ENCODE measurements at places on chromosomes 4 and X.

DNA sequence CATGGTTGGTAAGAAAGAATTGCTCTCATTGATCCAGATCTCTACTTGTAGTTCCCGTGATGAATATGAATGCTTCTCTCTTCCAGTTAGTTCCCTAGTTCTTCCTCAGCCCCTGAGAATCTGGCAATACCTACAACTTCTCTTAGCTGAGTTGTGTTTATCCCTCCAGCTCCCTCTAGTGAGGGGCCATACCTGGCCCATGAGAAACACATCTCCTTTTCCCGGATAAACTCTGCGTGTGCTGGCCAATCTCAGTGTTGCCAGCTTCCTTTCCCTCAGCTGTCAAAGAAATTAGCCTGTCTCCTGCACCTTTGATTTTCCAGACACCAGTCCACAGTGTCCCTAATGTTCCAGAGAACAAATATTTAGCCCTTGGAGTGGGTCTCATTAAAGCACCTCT is 5.7 kb downstream of the CBLL2 start:
- DNase-seq = no peak

DNA sequence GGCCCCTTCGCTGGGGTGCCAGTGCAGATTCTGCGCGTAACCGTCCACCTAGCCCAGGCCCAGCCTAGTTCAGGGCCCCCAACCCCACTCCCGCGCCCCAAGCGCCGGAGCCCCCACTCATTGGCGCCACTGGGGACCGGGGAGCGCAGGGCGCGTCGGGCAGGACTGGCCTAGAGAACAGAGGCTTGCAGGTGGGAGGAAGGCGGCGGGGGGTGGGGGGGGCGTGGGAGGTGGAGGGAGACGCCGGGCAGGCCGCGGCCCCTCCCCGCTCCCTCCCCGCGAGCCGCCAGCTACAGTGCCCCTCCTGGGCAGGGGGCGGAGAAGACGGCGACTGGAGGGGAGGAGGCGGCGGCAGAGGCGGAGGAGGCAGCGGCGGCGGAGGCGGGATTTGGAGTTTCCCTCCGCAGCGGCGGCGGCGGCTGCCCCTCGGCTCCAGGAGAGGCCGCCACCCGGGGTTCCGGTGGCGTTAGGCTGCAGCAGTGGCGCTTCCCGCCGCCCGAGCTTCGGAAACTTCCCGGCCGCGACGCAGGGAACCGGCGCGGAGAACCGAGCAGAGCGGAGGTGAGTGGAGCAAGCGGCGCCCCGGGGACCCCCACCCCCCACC is 4.8 kb upstream of the DUSP9 start:
- no peak for DNase-seq

- DNase-seq = no peak
Observed at GRCh38 chr4:47213971-47214370, 182.6 kb downstream of the GABRB1 start.

DNA sequence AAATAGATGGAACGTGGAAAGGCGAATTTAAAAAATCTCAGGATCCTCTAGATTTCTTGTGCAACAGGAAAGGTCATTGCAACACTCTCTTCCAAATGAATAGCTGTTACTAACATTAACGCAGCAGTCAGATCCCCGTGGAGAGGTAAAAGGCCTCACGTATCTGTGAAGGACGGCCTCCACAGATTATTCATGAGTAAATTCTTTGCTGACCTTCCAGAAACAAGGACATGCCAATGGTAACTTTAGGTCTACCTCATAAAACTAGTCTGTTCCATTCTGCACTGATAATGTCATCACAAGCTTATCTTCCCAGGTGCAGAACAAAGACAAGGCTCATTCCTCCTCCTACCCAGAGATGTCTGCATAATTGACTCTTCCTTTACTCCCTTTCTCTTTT is 16.1 kb upstream of the REPS2 start:
- DNase-seq = no peak

GRCh38 chrX:77572322-77572721 is 125.1 kb downstream of the FGF16 start:
- no peak for DNase-seq

GRCh38 chr4:57672846-57673433 is 562.8 kb upstream of the IGFBP7 start:
- no peak for DNase-seq

DNA sequence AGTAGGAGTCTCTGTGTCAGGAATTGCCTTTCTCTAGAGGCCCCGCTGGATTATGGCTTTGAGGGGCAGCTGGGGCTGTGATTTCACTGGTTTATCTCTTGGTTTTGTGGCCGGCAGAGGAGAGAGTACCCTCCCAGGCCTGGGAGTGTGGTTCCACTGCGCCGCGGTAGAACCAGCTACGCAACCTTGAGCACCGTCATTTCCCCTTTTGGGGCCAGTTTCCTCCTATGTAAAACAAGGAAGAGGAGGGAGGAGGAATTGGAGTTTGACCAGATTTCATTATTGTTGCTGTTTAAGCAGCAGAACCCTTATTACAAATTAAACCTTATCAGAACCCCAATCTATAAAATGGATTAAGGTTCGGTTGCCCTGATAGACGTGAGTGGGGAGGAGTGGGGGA is 4.4 kb downstream of the SOX3 start:
- DNase-seq = no peak

DNA sequence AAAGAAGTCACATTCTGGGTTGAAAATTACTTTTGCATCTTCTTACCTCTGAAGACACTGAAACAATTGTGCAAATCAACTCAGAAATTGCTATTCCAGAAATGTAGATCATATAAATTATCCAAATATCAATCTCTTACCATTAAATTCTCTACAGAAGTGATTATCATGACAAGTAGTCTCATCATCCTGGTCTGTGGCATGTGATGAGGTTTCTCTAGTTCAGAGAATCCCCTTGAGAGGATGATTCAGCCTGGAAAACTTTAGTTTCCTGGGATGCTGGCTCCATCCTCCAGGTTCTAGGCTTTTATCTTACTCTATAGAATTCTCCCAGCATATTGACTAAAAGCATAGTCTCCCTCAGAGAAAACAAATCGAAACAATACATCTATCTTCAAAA is 76.2 kb upstream of the S100G start:
- no peak for DNase-seq

GRCh38 chr4:140266958-140267568 is 106.4 kb upstream of the SCOC start:
- no peak for DNase-seq

- DNase-seq = no peak
Observed at GRCh38 chrX:77436271-77436670, 10.9 kb upstream of the FGF16 start.

GRCh38 chrX:264634-265455 is 16.3 kb upstream of the PLCXD1 start:
- DNase-seq = no peak

- no peak for DNase-seq
Observed at GRCh38 chrX:20221902-20222301, 44.8 kb downstream of the RPS6KA3 start.

- DNase-seq = no peak
Observed at GRCh38 chr4:127071443-127071842, 561.3 kb upstream of the INTU start.

- no peak for DNase-seq
Observed at GRCh38 chr4:145736241-145736831, 56.4 kb downstream of the C4orf51 start.

- DNase-seq = no peak
Observed at GRCh38 chrX:107171369-107172102, 34.7 kb downstream of the NUP62CL start.

- no peak for DNase-seq
Observed at GRCh38 chrX:135572436-135572835, 52.0 kb downstream of the INTS6L start.

GRCh38 chr4:109291707-109292238 is 10.7 kb downstream of the COL25A1 start:
- DNase-seq = no peak

GRCh38 chrX:72346302-72346949 is 40.7 kb upstream of the CITED1 start:
- no peak for DNase-seq

DNA sequence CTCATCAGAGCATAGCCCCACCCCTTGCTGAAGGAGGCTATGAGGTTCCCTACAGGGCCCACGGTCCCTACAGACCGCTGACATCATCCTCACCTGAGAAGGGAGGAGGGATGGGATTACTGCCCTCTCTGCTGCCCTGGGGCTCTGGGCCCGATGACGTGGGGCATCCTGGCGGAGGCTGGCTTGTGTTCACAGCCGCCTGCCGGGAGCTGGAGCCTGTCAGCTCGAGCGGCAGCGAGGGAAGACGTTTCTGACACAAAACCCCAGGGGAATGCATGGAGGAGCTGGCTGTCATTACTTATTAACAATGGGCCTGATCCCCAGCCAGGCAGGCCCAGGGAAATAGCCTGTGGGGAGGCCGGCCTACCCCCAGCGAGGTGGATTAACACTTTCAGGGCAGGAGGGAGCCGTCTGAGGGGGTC is 106.6 kb upstream of the ATP6AP2 start:
- no peak for DNase-seq

- no peak for DNase-seq
Observed at GRCh38 chr4:180610324-180610723, 1632.9 kb upstream of the TENM3 start.

GRCh38 chr4:172683021-172683420 is 485.6 kb upstream of the GALNT7 start:
- DNase-seq = no peak

DNA sequence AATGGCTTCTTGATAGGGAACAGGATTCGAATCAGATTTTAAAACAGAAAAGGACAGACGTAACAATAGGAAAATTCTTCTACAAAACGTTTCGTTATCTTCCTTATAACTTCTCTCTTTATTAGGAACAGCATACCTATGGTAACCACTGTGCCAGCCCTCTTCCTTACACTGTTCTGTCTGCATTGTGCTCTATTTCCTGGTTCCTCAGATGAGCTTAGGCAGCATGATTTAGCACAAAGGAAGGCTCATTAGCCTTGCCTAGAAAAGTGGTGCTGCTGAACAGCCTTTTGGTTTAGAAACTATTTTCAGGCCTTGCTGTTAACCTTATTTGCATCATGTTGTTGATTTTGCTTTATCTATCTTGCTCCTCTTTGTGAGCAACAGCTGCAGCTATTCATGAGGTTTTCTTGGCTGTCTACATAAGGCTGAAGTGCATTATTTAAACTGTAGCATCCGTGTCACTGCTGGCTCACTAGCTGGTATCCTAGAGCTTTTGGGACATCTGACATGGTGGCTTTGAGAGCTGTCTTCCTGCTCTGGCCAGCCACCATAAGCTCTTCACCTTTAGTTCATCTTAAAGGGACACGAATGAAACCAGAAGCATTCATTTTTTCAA is 69.9 kb upstream of the NRK start:
- no peak for DNase-seq

GRCh38 chr4:168825975-168826374 is 184.1 kb downstream of the CBR4 start:
- no peak for DNase-seq

DNA sequence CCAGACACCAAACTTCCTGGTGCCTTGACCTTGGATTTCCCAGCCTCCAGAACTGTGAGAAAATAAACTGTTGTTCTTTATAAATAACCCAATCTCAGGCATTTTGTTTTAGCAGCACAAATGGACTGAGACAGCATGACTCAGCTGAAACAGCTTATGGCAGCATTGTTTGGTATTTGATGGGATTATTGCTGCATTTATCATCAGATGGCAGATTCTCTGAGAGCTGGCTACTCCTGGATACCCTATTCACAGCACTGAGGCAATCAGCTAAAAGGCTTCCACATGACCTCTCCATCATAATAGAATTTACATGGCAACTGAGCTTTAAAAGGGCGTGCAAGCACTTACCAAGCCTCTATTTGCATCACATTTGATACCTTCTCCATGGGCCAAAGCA is 623.1 kb upstream of the CPEB2 start:
- DNase-seq = no peak

DNA sequence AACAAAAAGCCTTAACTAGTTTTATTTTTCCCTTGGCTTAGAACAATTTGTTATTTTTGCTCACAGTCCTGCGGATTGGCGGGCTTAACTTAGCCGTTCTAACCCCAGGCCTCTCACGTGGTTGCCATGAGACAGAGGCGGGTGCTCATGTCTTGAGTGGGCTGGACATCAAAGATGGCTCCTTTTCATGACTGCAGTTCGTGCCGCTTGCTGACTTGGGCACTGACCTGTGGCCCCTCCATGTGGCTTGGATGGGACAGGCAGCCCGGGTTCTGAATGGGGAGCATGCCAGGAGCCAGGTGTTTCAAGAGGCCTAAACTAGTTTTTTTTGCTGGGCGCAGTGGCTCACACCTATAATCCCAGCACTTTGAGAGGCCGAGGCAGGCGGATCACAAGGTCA is 40.7 kb downstream of the CDS1 start:
- DNase-seq = no peak

- DNase-seq = no peak
Observed at GRCh38 chr4:36757580-36758311, 476.3 kb downstream of the DTHD1 start.

DNA sequence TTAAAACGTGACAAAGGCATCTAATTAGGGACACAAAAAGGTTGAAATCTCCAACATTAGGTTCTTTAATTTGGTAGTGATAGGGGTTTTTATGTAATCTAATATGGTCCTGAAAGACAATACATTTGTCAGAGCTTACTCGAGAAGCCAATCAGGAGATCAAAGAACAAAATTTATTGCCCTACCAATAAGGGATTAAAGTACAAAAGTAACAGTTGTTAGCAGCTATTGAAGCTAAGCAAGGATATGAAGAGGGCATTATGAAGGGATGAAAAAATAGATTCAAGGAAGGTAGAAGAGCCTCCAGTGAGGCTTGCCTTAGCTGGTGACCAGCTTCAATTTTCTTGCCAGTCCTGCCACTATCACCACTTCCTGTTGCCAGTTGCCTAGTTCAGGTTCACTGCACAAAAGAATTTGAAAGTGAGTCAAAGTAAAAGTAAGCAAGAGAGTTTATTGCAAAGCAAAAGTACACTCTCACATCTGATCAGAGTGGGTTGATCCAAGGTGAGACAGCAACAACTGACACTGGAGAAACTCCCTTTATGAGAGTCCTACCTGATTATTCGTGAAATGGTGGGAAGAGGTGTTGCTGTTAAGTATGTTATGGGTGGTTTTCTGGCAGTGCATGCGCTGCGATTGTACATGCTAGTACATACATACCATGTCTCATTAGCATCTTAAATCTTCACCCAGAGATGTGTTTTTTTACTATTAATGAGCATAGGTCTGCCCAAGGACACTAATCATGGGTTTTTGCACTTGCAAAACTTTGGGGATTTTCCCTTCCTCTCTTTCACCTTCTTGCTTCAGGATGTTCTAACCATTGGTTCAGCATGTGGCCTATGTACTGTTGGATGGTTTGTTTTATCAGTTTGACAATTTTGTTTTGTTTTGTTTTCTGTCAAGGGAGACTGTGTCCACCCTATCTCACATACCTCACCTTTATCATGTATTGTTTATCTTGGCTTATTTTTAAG is 263.2 kb upstream of the ITM2A start:
- DNase-seq = no peak

GRCh38 chr4:173924561-173924960 is 358.9 kb downstream of the FBXO8 start:
- no peak for DNase-seq

GRCh38 chr4:4948370-4948769 is 70.9 kb downstream of the CYTL1 start:
- no peak for DNase-seq

- no peak for DNase-seq
Observed at GRCh38 chr4:163697121-163697520, 202.6 kb downstream of the TMA16 start.
